ENCODE measurements at places on chromosomes 7 and 10.

DNA sequence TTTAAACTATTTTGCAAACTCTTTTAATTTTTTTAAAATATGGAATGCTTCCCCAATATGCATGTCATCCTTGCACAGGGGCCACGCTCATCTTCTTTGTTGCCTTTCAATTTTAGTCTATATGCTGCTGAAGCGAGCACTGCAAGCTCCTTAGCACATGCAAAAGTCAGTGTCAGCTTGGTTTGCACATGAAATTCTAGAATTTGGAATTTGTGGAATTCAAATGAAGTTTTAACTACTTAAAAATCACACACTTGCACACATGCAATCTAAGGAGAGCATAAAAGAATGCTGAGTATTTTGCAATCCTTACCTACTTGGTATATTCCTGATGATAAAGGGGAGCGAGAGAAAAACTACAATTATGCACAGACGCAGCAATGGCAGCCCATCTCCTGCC is 78.3 kb upstream of the ATP6V0A4 start:
- DNase-seq, result no peak

GRCh38 chr10:7042419-7043054 is 368.3 kb downstream of the SFMBT2 start:
- DNase-seq, result no peak

GRCh38 chr10:3095373-3096139 is 28.2 kb downstream of the PFKP start:
- peak; percentile 89 for DNase-seq

DNA sequence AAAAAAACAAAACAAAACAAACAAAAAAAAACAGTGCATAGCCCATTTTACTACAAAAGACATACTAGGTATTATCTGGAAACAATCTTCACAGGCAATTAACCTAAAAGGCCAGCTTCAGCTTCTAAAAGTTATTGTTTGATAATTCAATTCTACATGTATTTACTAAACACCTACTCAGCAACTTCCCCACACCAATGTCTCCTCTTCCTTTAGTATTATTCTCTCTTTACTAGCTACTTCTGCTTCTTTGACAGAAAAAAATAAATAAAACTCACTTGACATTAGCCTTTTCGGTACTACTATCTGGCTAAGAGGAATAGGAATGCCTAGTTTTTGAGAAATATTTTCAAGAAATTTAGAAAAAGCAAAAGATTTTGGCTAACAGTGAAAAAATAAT is 2.8 kb downstream of the TM9SF3 start:
- no peak for DNase-seq

DNA sequence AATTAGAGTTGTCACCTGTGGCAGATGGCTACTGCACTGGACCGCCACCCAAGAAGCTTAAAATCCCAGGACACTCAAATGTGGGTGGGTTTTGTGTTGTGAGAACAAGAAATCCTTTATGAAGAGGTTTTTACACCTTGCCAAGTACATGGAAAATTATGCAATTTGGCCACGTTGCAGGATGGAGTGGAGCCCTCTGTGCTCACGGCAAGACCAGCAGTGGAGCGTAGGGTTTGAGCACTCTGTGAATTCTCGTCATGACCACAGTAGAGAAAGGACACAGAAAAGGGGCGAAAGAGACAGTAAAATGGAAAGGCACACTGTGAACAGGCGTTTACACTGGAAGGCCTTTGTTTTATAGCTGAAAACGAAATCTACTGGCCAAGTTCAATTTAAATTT is 222.6 kb downstream of the ADARB2 start:
- no peak for DNase-seq

GRCh38 chr7:44099669-44100068 is 4.5 kb upstream of the AEBP1 start:
- no peak for DNase-seq

- DNase-seq, result peak; percentile 38
These were observed 566.9 kb downstream of the PTPRN2 start for GRCh38 chr7:158020706-158021095.

DNA sequence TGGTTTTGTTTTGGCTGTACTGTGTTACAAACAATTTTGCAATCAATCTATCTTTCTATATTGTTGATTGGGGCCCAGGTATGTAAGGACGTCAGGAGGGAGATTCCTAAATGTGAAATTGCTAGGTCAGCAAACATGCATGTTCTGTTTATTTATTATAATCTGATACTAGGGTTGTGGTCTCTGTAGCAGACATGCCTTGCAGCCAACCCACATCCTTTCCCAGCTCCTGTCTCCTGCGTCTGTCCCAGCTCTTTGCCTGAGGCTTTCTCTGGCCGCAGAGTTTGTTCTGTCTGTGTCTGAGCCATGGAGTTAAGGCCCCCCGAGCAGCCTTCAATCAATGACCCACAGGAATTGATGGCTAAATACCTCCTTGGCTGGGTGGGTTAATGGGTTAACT is 124.0 kb upstream of the ZEB1 start:
- peak; percentile 95 for DNase-seq

DNA sequence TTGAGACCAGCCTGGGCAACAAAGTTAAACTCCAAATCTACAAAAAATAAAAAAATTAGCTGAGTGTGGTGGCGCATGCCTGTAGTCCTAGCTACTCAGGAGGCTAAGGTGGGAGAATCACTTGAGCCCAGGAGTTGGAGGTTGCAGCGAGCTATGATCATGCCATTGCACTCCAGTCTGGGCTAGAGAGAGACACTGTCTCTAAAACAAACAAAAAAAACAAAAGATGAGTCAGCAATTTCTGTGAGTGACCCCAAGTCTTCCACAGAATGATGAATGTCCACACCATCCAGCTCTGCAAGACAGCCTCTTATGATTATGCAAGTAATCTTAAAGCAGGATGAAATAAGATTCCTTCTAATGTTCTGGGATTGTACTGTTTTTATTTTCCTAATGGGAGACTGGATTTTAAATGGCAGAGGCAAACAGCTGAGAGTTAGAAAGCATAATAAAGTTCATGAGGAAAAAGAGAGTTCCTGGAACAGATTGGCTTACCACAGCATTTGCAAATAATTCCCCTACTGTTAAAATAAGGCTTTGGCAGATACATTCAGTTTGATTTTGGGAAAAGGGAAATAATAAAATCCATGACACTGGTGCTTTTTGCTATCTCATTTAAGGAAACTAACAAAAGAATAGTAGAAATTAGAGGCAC is 18.9 kb upstream of the PRKAR2B start:
- no peak for DNase-seq

- no peak for DNase-seq
These were observed 62.0 kb upstream of the NAMPT start for GRCh38 chr7:106346678-106347217.

DNA sequence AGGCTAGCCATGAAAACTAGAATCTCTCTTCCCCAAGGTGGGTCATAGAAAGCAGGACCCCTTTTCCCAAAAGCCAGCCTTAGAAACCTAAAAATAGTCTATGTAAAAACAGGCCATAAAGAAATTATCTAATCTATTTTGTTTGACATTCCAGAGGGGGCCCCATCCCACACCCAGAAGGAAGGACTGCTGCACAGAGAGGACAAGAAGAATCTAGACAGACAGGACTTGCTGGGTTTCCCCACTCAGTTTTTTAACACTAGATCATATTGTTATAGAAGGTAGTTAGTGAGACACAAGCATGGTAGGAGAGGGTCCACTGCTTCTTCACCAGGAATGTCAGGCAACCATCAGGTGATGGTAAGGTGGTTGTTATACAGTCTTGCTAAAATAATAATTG is 357.0 kb downstream of the LRRTM3 start:
- DNase-seq, result no peak

DNA sequence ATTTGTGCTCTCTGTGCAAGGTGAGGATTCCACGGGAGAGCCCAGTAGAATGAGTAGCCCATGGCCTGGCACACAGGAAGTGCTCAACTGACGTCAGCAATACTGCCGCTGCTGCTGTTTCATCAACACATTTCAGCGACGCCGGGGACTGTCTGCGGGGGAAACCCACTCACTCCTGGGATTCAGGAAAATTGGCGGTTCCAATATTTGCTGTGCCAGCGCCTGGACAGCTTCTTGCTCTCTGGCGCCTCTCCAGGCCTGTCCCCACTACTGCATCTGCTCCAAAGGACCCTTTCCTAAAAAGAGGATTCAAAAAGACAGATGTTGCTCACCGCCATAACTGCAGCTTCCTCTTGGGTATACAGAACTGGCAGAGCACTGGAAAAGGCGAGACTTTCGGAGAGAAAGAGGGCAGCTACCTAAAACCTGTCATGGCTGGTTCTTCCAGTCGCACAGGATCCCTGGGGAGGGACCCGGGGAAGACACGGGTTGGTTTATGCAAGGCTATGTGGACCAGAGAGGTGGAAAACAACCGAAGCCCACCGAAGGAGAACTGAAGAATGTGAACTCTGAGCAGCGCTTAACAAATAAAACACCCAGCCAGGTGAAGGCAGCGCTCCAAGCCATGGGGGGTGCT is 39.7 kb upstream of the ENO4 start:
- DNase-seq, result peak; percentile 76

DNA sequence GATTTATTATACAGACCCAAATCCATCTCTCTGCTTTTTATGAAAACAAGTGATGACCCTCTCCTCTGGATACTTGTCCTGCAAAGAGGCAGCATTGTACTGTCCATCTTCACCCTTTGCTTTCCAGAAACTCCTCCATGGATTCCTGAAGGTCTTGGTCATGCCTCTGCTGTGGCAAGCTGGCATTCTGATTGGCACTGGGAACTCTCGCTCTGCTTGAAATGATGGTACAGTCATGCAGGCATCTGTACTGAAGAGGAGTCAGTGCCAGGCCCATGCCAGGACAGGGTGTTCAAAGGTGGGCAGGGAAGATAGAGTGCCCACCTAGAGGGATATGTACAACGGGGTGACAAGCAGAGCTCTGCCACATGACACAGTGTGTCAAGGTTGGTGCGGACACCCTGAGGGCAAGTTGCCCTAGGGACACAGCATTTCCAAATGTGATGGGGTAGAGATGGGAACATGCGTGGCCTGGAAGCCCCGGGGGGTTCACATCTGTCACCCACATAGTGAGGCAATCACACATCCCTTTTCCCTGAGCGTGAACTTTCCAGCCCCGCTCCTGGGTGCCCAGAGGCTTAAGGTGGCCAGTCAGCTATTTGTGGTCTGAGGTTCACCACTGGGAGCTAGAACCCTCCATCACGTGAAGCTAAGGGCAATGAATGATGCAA is 235.7 kb upstream of the TCERG1L start:
- DNase-seq, result peak; percentile 12

DNA sequence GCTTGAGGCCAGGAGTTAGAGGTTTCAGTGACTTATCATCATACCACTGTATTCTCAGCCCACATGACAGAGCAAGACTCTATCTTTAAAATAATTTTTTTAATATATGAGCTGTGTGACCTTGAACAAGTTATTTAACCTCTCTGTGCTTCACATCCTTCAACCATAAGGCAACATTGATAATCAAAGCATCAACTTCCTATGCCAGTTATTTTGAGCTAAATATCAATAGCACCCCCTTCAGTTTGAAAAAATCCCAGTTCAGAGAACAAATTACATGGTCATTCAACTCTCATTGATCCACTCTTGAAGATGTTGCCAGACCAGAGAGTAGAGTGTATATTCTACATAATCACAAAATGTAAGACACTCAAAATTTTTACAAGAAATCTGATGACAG is 53.0 kb downstream of the ASNS start:
- no peak for DNase-seq

DNA sequence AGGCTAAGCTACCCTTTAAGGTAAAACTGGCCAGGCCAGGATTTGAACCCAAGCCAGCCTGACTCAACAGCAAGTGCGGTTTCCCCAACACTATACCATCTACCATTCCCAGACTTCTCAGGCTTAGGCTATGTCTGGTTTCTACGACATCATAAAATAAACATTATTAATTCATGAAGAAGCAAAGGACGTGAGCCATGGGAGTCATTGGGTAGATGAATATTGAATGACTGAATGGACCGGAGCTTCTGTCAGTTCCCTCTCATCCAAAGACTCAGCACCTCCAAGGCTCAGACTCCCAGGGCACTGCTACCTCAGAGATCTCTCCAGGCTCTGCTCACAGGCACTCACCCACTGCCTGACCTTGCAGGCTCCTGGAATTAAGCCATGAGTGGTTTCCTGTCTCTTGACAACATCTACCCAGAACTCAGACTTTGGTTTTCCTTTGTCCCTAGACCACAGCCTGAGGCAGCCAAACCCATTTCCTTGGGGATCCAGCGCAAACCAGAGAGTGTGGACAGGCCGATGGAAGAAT is 64.6 kb upstream of the STEAP1B start:
- DNase-seq, result peak; percentile 87

- DNase-seq, result no peak
These were observed 882 bp downstream of the PDCD11 start for GRCh38 chr10:103397191-103397825.

- no peak for DNase-seq
These were observed 110.6 kb upstream of the GLI3 start for GRCh38 chr7:42347616-42348015.

- no peak for DNase-seq
These were observed 65.9 kb upstream of the PRKG1 start for GRCh38 chr10:51008346-51008745.

DNA sequence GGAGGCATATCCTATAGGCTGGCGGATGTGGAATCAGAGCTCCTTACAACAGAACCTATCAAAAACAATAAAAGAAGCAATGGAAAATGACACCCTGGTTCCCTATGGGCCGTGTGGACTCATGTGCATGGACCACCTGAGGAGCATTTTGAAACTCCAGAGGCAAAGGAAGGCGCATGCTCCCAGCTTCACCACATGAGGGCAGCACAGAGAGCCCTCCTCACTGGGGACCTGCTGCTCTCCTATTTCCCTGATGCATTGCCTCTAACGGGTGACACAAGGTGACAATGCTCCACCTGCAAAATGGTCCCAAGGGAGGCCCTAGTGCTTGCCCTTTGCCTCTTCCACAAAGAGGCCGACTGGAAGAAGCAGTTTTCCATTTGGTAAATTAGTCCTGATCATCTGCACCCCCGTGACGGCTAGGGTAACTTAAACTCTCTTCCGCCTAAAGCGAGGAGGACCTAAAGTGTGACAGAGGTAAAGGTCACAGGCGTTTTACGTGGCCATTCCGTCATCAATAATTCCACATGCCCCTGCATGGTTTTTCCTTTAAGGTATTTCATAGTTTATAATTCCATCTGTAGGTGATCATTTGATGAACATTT is 67.7 kb downstream of the GPAM start:
- DNase-seq, result peak; percentile 70

- no peak for DNase-seq
These were observed 36.3 kb upstream of the DIP2C start for GRCh38 chr10:725786-726185.

GRCh38 chr7:152136686-152137085 is 111.2 kb downstream of the GALNT11 start:
- DNase-seq, result peak; percentile 77

- no peak for DNase-seq
These were observed 61.0 kb downstream of the MEOX2 start for GRCh38 chr7:15625466-15625865.

All from islet precursor cell (in vitro differentiated cells).